Mesothelial cell of epicardium (in vitro differentiated cells): ENCODE measurements at places on chromosomes 13 and 19. TPM values are rescaled to one million over a fixed set of nuclear protein-coding genes. Genes with fewer than 3 reads are reported as not detected.

The CABP5 gene
- not detected in 3 replicates for total RNA-seq

The C19orf18 gene
- total RNA-seq = 2.7 to 4.1 TPM (median 3.3 TPM) in 3 replicates

The ZNF560 gene
- not detected in 3 replicates for total RNA-seq

The GGACT gene
- 6.3 to 7.5 TPM (median 6.6 TPM) in 3 replicates for total RNA-seq

DNA sequence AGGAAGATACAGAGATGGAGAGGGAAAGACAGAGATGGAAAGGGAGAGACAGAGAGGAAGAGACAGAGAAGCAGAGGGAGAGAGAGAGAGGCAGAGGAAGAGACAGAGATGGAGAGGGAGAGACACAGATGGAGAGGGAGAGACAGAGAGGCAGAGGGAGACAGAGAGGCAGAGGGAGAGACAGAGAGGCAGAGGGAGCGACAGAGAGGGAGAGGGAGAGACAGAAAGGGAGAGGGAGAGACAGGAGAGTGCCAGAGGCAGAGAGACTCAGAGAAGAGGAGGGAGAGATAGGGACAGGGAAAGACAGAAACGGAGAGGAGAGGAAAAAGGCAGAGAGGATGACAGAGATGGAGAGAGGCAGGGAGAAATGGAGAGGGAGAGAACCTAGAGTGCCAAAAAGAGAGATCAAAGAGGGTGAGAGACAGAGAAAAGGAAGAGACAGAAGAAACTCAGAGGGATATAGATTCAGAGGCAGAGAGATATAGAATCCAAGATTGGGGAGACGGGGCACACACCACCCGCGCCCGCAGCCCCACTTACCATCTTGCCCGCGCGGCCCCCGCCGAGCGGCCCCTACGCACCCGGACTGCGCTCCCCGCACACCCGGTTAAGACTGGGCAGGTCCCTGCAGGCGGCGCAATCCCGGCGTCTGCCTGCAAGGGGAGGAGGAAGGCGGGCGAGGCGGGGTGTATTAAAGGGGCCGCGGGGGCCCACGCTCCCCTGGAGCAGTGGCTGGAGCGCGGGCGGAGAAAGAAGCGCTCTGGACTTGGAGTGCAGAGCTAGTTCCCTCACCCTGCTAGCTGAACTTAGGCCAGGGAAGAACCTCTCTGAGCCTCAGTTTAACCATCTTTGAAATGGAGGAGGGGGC lies 10.7 kb downstream of the TM6SF2 start:
- H3K27ac ChIP-seq = no peak overlapping the region
- H3K4me3 ChIP-seq = peak overlapping the region; percentile 66
- H3K36me3 ChIP-seq = peaks cover 9% of the 10 kb centered on the region
- no peak for DNase-seq

- no peak for DNase-seq
- H3K27me3 ChIP-seq = no peaks in the 10 kb centered on the region
- peaks cover 7% of the 10 kb centered on the region for H3K36me3 ChIP-seq
- no peak overlapping the region for H3K4me3 ChIP-seq
- H3K4me1 ChIP-seq = peaks cover 31% of the 10 kb centered on the region
- H3K27ac ChIP-seq = peak overlapping the region; percentile 64
Measured at GRCh38 chr13:94345374-94346195, 133.9 kb downstream of the DCT start.

- H3K27me3 ChIP-seq = no peaks in the 10 kb centered on the region
- no peak for DNase-seq
- peaks cover 2% of the 10 kb centered on the region for H3K36me3 ChIP-seq
- peak overlapping the region; percentile 59 for H3K27ac ChIP-seq
Measured at GRCh38 chr19:11560404-11561051, 1.5 kb upstream of the ELOF1 start.

DNA sequence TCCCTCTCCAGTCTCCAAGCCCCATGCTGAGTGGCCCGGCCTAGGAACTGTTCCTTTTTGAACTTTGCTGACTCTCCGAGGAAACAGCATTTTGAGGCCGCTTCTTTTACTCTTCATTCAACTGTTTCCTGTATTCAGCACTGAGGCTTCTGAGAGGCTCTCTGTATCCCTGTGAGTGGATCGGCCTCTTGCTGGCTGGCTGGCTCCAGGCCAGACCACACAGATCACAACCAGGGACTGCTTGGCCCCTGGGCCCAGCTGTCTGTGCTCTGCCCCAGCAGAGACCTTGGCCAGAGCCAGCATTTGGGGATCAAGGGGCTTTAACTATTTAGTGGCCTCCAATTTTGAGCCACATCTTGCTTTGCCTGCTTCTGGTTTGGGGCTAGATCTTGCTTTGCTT lies 75.6 kb upstream of the KL start:
- no peaks in the 10 kb centered on the region for H3K27me3 ChIP-seq
- peak overlapping the region; percentile 86 for H3K27ac ChIP-seq
- no peak for DNase-seq
- peaks cover 13% of the 10 kb centered on the region for H3K4me1 ChIP-seq
- H3K36me3 ChIP-seq = no peaks in the 10 kb centered on the region

GRCh38 chr19:913080-913748 lies at the start of gene R3HDM4:
Gene R3HDM4, minus strand, starts transcription at chr19:913219. Its CDS starts 62 bp downstream, at chr19:913157.
- peaks cover 2% of the 10 kb centered on the region for H3K36me3 ChIP-seq
- DNase-seq = peak; percentile 73
- peak within 1 kb of the TSS; percentile 78 for H3K4me3 ChIP-seq
- peaks cover 4% of the 10 kb centered on the region for H3K4me1 ChIP-seq
